ENCODE measurements at places on chromosomes 5 and 9.

- H3K36me3 ChIP-seq: no peaks in the 10 kb centered on the region
- H3K27me3 ChIP-seq: peaks cover 17% of the 10 kb centered on the region
- H3K4me3 ChIP-seq: no peak overlapping the region
Measured at GRCh38 chr5:10552183-10553143, 11.4 kb upstream of the ANKRD33B start.

GRCh38 chr5:14171621-14172020 lies 28.5 kb downstream of the TRIO start:
- no peak overlapping the region for H3K27ac ChIP-seq
- peaks cover 4% of the 10 kb centered on the region for H3K4me1 ChIP-seq
- H3K4me3 ChIP-seq: no peak overlapping the region
- H3K36me3 ChIP-seq: no peaks in the 10 kb centered on the region
- peaks cover 19% of the 10 kb centered on the region for H3K27me3 ChIP-seq

GRCh38 chr9:71218774-71219173 lies 97.4 kb upstream of the TRPM3 start:
- no peak for ATAC-seq
- peaks cover 6% of the 10 kb centered on the region for H3K27me3 ChIP-seq
- no peaks in the 10 kb centered on the region for H3K36me3 ChIP-seq
- no peak overlapping the region for H3K4me3 ChIP-seq
- H3K27ac ChIP-seq: no peak overlapping the region

GRCh38 chr5:80191991-80192398 lies 63.9 kb downstream of the SERINC5 start:
- peak overlapping the region; percentile 97 for H3K4me3 ChIP-seq
- H3K4me1 ChIP-seq: peaks cover 61% of the 10 kb centered on the region
- no peaks in the 10 kb centered on the region for H3K27me3 ChIP-seq

DNA sequence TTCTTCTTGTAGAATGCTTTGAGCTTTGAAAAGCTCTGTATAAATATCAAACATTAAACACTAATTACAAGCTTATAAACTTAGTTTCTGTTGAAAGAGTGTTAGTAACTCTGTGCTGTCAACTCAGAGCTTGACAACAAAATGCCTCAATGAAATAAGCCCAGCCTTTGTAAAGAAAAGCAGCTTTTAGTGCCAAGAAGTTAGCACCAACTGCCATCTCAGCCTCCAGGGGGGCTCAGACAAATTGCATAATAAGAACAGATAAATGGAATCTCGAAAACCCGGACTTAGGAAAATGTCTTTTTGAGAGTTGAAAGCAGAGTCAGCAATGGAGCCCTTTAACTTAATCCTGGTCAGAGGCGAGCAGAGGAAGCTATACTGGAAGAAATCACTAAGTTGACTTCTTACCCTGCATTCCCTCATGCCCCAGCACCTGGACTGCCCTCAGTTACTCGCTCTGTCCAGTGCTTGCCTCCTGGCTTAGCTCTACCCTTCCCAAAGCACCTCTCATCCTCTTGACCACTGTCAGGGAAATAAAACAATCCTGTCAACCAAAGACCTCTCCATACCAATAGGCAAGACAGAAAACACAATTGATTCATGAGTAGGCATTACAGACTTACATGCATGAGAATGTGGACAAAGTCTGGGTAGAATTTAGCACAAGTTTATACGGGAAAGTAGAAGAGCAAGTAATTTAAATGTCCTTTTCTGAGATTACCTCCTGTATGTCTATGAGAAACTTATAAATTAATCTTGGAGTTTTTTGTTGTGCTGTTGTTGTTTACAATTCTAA lies 352.7 kb downstream of the ZNF608 start:
- H3K27me3 ChIP-seq: no peaks in the 10 kb centered on the region
- H3K27ac ChIP-seq: no peak overlapping the region

GRCh38 chr5:26023361-26023760 lies 1015.0 kb downstream of the CDH9 start:
- no peak overlapping the region for H3K27ac ChIP-seq
- H3K36me3 ChIP-seq: no peaks in the 10 kb centered on the region
- H3K4me1 ChIP-seq: no peaks in the 10 kb centered on the region
- no peak for ATAC-seq
- H3K27me3 ChIP-seq: no peaks in the 10 kb centered on the region

- no peaks in the 10 kb centered on the region for H3K36me3 ChIP-seq
- H3K27me3 ChIP-seq: peaks cover 7% of the 10 kb centered on the region
- H3K4me1 ChIP-seq: peaks cover 5% of the 10 kb centered on the region
Measured at GRCh38 chr9:99167119-99167518, 54.6 kb downstream of the ALG2 start.

- no peaks in the 10 kb centered on the region for H3K27me3 ChIP-seq
- ATAC-seq: no peak
- H3K4me1 ChIP-seq: peaks cover 39% of the 10 kb centered on the region
- peak overlapping the region; percentile 51 for H3K27ac ChIP-seq
Measured at GRCh38 chr5:456351-457194, 13.6 kb downstream of the EXOC3 start.

DNA sequence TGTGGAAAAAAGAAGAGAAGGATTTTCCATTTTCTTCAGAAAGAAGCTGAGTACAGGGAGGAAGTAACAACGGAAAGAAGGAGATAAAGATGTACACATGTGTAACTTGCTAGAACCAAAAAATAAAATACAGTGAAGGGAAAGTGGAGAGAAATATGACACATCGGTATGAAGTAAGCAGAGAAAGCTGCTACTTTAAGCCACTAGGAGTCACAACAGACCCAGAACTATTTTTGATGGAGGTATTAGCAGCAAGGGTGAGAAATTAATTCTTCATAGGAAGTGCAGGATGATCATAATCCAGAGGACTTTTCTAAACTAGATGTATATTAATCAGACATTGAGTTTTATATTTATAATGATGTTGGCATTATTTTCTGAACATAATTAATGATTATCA lies 88.5 kb downstream of the FAM174A start:
- no peak overlapping the region for H3K4me3 ChIP-seq
- H3K4me1 ChIP-seq: no peaks in the 10 kb centered on the region
- H3K27me3 ChIP-seq: peaks cover 3% of the 10 kb centered on the region
- ATAC-seq: peak; percentile 51
- H3K36me3 ChIP-seq: no peaks in the 10 kb centered on the region

DNA sequence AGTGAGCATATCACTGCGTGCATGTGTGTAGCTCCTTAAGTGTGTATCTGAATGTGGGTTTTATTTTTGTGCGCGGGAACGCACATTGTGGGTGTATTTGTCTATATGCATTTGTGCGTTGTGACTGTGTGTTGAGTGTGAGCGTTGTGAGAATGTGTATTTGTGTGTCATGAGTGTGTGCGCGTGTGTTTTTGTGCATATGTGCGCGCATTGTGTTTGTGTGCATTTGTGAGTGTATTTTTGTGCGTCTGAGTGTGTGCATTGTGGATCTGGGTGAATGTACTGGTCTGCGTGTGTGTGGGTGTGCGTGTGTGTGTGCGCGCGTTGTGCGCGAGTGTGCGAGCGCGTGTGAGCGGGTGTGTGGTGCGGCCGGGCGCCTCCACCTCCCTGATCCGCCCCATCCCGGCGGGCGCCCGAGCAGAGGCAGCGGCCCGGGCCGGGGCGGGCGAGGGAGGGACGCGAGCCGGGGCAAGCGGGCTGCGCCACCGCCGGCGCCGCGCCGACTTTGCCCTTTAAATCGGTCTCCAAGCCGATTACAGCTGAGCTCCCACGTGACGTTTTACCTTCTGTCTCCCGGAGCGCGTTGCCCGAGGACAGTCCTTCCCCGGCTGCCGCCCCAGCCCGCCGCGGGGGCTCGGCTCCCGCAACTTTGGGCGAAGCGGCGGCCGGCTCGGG lies at the start of gene RASGRF2:
TSS of gene RASGRF2 (plus strand) at position 596 of the 675 bp plus-strand sequence. CDS start 376 bp downstream, outside the sequence.
- no peaks in the 10 kb centered on the region for H3K36me3 ChIP-seq
- H3K27ac ChIP-seq: peak within 1 kb of the TSS; percentile 79
- no peaks in the 10 kb centered on the region for H3K27me3 ChIP-seq
- peaks cover 30% of the 10 kb centered on the region for H3K4me1 ChIP-seq
- peak; percentile 46 for ATAC-seq
- peak within 1 kb of the TSS; percentile 87 for H3K4me3 ChIP-seq

GRCh38 chr9:113275157-113276131 lies at the start of the genes CDC26 and PRPF4:
Gene CDC26 (minus strand): TSS chr9:113275572. CDS start chr9:113272507, 3,065 bp downstream.
Gene PRPF4 (plus strand): TSS chr9:113275658. CDS start chr9:113275744, 86 bp downstream.
- H3K27ac ChIP-seq: no peak within 1 kb of the TSS
- peak; percentile 97 for ATAC-seq
- H3K4me1 ChIP-seq: peaks cover 27% of the 10 kb centered on the region
- H3K36me3 ChIP-seq: peaks cover 26% of the 10 kb centered on the region
- no peak within 1 kb of the TSS for H3K4me3 ChIP-seq

DNA sequence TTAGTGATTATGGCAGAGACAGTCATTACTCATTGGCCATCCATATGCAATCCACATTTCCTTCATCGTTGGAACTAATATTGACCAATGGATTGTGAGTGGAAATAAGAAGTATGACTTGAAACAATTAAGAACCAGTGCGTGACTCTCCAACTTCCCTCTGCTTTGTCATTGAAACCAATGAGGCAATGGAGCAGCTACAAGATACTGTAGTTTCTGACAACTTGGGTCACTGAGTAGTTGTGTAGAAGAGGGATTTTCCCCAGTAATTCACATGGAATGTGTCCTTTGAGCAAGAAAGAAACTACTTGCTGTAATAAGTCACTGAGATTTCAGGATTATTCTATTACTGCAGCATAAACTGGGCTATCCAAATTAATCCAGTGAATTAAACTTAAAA lies 785.3 kb upstream of the RIOK2 start:
- no peaks in the 10 kb centered on the region for H3K36me3 ChIP-seq
- no peak for ATAC-seq
- H3K27ac ChIP-seq: no peak overlapping the region
- H3K4me1 ChIP-seq: no peaks in the 10 kb centered on the region

DNA sequence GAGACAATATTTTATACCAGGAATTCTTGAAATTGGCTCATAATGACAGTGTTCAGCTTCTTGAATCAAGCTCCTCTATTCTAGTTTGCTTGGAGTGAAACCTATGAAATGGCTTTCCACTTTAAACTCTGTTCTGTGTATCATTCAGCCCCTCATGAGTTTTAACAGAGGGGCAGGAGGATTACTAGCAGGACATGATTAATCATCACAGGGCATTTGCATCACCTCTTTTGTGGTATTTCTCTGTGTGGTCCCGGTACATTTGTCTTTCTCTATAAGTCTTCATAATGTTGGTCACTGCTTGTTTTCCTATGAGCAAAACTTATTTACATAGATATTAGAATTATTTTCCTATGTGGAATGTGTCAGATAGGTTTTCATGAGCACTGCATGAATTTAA lies 21.2 kb downstream of the CAST start:
- peaks cover 28% of the 10 kb centered on the region for H3K36me3 ChIP-seq
- no peaks in the 10 kb centered on the region for H3K27me3 ChIP-seq
- H3K4me3 ChIP-seq: no peak overlapping the region
- H3K27ac ChIP-seq: peak overlapping the region; percentile 0

- H3K36me3 ChIP-seq: peaks cover 43% of the 10 kb centered on the region
- H3K27ac ChIP-seq: no peak overlapping the region
- H3K4me1 ChIP-seq: no peaks in the 10 kb centered on the region
- ATAC-seq: no peak
Measured at GRCh38 chr9:98745470-98745869, 36.7 kb upstream of the GABBR2 start.

- H3K27me3 ChIP-seq: peaks cover 8% of the 10 kb centered on the region
- no peak overlapping the region for H3K4me3 ChIP-seq
- H3K27ac ChIP-seq: no peak overlapping the region
- no peak for ATAC-seq
Measured at GRCh38 chr9:134638502-134639090, 3.0 kb upstream of the COL5A1 start.

GRCh38 chr9:135847833-135848232 lies 59.5 kb downstream of the CAMSAP1 start:
- no peaks in the 10 kb centered on the region for H3K27me3 ChIP-seq
- no peak overlapping the region for H3K4me3 ChIP-seq
- H3K36me3 ChIP-seq: peaks cover 82% of the 10 kb centered on the region
- H3K27ac ChIP-seq: no peak overlapping the region
- peaks cover 25% of the 10 kb centered on the region for H3K4me1 ChIP-seq

DNA sequence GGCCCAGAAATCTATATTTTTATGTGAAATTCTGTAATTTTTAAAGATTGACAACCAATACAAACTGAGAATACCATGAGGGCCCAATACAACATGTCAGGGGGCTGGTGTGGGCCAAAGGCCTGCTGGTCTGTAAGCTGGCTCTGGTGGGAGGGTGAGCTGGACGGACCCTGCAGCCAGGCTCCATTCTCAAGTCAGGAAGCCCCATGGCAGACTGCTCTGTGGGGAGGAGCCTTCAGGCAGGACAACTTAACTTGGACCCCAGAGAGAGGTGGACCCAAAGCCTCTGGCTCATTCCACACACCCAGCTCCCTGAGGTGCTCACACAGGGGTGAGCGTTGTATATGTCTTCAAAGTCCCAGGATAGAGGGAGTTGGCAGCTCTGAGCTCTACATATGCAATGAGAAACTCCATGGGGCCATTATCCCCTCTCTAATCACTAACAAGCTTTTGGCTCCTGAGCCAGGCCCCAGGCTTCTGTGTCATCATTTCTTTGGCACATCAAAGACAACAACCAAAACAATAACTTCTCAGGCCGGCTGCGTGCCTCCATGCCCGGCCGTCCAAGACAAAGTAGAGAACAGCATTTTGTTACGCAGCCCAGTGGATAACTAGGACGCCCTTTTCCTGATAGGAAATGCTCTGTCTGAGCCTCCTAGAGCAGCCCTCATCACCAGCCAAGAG lies 6.4 kb downstream of the SEPTIN8 start:
- no peaks in the 10 kb centered on the region for H3K36me3 ChIP-seq
- ATAC-seq: no peak
- peaks cover 11% of the 10 kb centered on the region for H3K4me1 ChIP-seq
- H3K4me3 ChIP-seq: no peak overlapping the region
- H3K27me3 ChIP-seq: no peaks in the 10 kb centered on the region
- no peak overlapping the region for H3K27ac ChIP-seq

- no peaks in the 10 kb centered on the region for H3K36me3 ChIP-seq
- H3K27me3 ChIP-seq: peaks cover 9% of the 10 kb centered on the region
- no peak for ATAC-seq
- H3K4me3 ChIP-seq: no peak overlapping the region
Measured at GRCh38 chr9:76798527-76798926, 34.3 kb downstream of the PCA3 start.

DNA sequence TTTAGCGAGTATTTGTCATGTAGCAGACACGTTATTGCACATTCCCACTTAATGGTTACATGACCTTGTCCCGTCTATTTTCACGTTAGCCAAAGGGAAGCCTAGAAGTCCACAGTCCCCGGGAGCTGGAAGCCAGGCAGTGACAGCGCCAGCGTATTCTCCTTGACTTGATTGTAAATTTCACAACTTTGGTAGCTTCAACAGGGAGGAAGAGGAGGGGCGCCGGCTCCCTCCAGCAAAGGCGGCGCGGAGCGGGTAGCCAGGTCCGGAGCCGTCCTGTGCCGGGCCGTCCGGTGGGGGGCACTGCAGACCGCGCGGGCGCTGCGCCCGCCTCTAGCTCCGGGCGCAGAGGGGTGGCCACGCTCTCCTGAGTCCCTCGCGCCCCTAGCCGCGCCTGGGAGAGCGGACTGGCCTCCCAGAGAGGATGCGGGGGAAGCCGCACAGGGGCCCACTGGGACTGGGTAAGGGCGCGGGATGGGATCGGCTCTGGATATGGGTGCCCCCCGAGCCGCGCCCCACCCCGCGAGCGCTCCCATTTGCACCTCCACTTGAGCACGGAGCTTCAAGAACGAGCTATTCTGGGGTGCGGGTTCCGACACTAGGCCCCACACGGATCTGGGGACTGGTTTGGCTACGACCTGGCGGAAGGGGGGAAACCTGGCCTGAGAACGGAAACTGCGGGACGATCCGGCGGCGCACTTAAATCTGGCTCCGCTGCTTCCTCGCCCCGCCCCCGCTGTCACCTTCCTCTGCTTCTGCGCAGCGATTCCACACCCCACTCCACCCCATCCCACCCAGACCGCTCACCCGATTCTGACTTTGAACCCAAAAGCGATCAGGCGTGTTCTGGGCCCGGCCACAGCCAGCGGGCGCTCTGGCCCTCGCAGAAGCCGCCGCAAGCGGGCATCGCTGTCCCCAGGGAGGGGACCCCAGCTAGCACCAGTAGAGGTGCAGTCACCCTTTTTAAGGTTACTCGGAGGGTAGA lies 23.8 kb downstream of the KLF4 start:
- peak overlapping the region; percentile 44 for H3K4me3 ChIP-seq
- H3K27me3 ChIP-seq: peaks cover 29% of the 10 kb centered on the region

Measured in activated T-helper 17 cell treated with anti-CD3 and anti-CD28 coated beads, Interleukin-2, amount 50 U/mL, for 72 hours (primary cell).